NCI-H1417 treated with DMSO at 0.1 percent for 48 hours (cell line): ENCODE measurements at places on chromosomes 5 and 9.

- DNase-seq: no peak
Observed at GRCh38 chr9:116945817-116946216, 258.7 kb downstream of the TRIM32 start.

DNA sequence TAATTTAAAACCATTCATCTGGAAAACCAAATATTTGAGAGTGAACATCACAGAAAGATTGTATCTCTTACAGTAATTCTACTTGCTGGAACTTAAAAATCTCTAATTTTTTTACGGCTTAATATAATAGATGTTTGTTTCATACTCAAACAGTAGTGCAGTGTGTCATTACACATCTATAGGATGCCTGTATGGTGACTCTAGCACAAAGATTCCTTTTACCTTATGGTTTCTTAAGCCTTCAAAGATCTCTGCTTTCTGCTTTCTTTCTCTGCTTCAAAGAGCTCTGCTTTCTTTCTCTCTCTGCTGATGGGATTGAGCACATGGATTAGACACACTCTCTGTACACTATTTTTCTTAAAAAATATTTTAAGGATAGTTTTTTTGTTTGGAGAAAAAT lies 374.0 kb upstream of the CDH9 start:
- no peak for DNase-seq

DNA sequence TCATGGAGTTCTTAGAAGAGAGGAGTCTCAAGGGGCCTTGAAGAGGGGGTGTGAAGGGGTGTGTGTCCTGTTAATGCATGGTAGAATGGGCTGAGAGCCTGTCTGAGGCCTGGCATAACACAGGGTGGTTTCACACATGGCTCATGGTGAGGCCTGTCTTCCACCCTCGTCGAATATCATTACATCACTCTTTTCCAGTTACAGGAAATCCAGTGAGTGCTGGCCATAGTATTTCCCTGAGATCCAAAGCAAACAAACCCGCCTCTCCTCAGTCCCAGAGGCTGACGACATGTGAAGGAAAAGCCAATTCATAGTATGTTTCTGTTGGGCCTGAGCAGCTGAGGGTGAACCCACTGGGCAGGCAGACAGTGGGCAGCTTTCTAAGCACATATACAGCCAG lies 159.4 kb upstream of the NR3C1 start:
- DNase-seq: no peak

GRCh38 chr5:173328844-173329490 lies 753 bp upstream of the STC2 start:
- DNase-seq: no peak

GRCh38 chr5:20231040-20231439 lies 243.0 kb upstream of the CDH18 start:
- DNase-seq: no peak
